ENCODE measurements at places on chromosomes 16 and 17.

GRCh38 chr16:22955461-22956070, 141.6 kb downstream of the HS3ST2 start:
- DNase-seq = no peak

DNA sequence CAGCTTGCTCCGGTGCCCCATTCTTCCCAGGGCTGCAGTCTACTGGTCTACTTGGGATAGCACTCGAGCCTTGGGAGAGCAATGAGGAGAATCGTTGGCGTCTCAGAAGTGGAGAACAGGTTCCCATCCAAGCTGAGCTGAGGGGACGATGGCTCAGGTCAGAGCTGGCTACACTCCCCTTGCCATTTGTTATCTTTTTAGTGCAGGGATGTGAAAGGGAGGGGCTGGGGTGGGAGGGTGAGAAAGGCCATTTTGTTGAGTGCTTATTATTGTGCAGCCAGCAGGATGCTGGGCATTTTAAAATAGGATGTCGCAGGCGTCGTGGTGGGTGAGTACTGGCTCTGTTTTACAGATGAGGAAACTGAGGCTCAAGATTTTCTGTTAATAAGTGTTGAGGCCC, 410.8 kb downstream of the SNX29 start:
- DNase-seq = no peak

GRCh38 chr16:84609563-84610177, 8.2 kb downstream of the COTL1 start:
- no peak for DNase-seq

GRCh38 chr16:73912281-73912680, 384.3 kb upstream of the PSMD7 start:
- DNase-seq = no peak

- no peak for DNase-seq
Measured at GRCh38 chr16:31080035-31080629, 5.9 kb downstream of the ZNF646 start.

DNA sequence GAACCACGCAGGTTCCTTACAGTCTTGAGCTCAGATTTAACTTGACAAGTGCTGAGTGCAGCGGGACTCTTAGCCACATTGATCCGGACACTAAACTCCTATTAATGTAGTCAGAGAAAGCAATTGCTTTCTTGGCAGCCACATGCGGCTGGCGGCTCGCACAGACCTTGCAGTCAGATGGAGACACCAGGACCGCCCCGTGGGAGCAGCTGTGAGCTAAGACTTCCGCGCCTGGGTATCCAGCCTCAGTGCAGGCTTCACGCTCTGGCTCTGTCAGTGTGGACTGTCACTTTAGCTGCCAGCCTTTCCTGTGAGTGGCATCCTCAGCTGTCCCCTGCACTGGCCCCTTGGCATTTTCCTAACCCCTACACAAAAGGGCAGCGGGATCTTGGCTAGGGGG, 80.9 kb upstream of the NLRP1 start:
- no peak for DNase-seq

DNA sequence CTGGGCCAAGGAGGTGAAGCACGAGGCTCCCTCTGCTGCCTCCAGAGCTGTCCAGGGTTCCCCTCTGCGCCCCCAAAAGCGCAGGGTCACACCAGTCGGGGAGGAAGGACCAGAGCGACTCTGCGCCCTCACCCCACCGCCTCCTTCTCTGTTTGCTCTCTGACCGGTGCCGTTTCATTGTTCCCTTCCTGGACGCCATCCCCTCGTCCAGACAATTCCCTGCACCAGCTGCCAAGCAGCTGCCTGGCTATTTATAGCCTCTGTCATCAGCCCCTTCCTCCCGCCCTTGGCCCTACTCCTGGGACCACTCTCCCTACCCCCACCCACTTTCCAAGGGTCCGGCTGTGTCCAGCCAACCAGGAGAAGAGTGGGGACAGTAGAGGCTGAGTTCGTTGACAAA, 68.8 kb upstream of the CREBBP start:
- no peak for DNase-seq
